Pericardium fibroblast (primary cell): ENCODE measurements at places on chromosomes 3 and 15. TPM values are rescaled to one million over a fixed set of nuclear protein-coding genes. Genes with fewer than 3 reads are reported as not detected.

SFMBT1 gene
- 1.9 and 3.3 TPM in 2 replicates for total RNA-seq

CELF6 gene
- 0.23 and 0.43 TPM in 2 replicates for total RNA-seq

SYNPR gene
- total RNA-seq: not detected in 2 replicates

CKMT1B gene
- not detected in 2 replicates for total RNA-seq

CDHR4 gene
- 0.12 TPM in 1 of 2 replicates, not detected in the other for total RNA-seq

PYGO1 gene
- 6.6 and 8.2 TPM in 2 replicates for total RNA-seq

INSYN1 gene
- total RNA-seq: 0.68 and 11.1 TPM in 2 replicates

MYD88 gene
- 24.8 and 27.8 TPM in 2 replicates for total RNA-seq
